GM20000 (cell line): ENCODE measurements at places on chromosomes 11 and 22.

DNA sequence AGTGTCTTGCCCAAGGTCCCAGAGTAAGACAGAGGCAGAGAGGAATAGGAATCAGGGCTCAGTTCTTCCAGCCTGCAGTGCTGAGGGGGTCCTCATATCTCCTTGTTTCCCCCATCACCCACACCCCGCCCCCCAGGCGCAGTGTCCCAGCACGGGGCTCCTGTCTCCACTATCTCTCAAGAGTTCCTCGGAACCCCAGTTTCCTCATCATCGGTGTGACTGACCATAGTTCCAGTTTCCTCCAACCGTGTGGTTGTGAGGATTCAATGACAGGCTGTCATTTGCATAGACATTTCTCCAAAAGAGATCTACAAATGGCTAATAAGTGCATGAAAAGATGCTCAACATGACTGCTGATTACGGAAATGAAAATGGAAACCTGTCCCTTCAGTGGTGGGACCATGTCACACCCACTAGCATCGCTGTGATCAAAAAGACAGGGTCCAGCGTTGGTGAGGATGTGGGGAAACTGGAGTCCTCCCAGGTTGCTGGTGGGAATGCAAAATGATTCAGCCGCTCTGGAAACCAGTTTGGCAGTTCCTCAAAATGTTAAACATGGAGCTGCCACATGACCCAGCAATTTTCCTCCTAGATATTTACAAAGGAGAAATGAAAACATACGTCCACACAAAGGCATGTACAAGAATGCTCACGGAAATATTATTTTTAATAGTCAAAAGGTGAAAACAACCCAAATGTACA is 31.8 kb upstream of the PDGFB start:
- DNase-seq = no peak

DNA sequence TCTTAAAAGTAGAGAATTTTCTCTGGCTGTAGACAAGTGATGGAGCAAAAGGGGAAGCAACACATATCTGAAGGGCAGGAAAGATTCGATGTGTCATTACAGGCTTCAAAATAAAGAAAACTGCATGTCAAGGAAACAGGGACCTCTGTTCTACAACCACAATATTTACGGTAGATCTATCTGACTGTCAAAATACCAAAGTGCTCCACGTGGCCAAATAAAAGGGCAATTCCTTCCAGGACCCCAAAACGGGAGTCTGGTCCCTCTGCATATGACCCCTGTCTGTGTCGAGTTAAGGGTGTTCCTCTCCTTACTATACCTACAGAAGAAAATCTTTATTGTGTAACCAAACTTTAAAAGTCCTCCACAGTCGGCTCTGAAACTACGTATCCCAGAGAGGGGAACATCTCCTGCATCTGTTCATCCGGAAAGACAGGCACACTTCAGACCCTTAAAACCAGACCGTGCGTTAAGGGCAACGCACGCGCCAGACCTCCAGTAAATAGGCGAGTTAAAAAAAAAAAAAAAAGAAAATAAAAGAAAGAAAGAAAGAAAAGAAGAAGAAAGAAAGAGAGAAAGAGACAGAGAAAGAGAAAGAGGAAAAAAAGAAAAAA is 756 bp downstream of the CLNS1A start:
- DNase-seq = no peak

DNA sequence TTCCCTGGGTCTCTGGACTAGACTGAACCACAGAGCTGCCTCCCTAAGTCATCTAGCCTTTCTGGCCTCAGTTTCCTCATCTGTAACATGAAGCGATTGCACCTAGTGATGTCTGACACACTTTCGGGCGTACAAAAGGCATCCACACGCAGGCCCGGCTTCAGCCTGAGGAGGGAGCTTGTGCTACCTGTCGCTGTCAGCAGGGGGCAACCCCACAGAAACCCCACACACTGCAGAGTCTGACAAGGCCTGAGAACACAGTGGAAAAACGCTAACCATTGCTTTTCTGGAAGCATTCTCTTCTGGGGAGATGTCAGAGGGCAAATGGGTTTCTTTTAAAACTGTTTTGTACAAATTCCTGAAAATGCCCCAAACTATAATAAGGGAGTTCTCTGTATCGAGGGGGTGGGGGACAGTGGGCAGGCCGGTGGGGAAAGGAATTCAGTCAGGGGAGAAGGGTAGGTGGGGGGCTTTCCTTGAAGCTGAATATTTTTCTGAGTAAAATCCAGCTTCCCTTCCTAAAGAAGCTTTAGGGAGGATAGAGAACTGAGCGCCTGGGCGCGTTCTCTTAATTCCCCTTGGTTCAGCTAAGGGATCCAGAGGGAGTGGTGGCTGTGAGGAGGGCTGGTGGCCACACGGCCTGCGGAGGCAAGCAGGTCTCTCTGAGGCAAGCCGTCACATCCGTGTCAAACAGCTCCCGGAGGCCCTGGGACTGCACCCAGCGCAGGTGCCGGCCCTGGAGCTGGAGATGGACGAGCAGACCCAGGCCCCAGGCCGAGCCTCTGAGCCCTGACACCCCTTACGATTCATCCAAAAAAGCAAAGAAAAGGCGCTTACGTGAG is 533 bp downstream of the ELF5 start:
- DNase-seq = peak; percentile 80

GRCh38 chr11:83456075-83456474 is 169.9 kb upstream of the CCDC90B start:
- DNase-seq = no peak

GRCh38 chr22:43109511-43109910 is 1.0 kb upstream of the BIK start:
- DNase-seq = no peak
